A673 (cell line): ENCODE measurements at places on chromosomes 6 and 20.
A peak's percentile ranks its signal among the peaks of the same experiment; 100 is the strongest.

DNA sequence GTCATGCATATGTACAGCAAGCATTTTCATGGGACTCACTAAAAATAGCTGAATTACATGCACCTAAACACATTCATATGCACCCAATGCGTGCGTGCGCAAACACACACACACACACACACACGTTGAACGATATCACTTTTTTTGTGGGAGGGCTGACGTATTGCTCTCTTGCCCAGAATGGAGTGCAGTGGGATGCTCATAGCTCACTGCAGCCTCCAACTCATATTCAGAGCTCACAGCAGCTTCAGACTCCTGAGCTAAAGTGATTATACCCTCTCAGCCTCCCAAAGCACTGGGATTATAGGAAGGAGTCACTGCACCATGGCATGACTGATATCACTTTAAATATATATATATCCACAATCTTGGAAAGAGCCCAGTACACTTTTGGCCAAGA, 620.4 kb upstream of the MANEA start:
- no peak for DNase-seq

DNA sequence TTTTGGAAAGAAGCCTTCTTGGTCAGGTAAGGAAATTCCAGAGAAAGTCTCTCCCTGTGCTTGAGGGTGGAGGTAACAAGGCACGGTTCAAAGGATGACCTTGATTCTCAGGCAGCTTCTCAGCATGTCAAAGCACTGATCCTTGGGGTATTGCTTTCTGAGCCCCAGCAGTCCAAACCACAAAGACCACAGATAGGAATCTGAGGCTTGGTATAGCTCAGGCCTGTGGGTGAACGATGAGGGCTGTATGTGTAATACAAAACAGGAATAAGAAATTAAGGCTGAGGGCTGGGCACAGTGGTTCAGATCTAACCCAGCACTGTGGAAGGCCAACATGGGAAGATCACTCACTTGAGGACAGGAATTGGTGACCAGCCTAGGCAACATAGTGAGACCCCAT, 70.2 kb upstream of the SLC22A1 start:
- DNase-seq: no peak

DNA sequence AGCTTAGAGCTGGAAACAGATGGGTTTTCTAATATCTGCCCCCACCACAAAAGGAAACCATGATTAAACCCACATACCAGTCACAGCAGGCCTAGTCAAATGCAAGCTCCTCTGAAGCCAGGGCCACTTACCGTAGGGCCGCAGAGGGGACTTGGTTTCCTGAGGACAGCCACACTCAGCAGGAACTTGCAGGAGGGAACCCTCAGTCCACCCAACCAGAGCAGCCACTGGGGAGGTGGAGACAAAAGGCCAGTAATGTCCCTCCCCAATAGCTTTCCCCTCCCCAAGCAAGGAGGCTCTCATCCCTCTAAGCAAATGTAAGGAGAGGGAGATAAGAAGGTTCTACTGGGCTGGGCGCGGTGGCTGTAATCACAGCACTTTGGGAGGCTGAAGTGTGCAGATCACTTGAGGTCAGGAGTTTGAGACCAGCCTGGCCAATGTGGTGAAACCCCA, 384.4 kb upstream of the JARID2 start:
- peak; percentile 30 for DNase-seq

GRCh38 chr20:7637184-7637583, 303.1 kb downstream of the HAO1 start:
- peak; percentile 1 for DNase-seq

GRCh38 chr6:36718560-36718959, 20.9 kb downstream of the RAB44 start:
- DNase-seq: no peak

GRCh38 chr20:34131491-34131890, 19.4 kb upstream of the EIF2S2 start:
- no peak for DNase-seq

DNA sequence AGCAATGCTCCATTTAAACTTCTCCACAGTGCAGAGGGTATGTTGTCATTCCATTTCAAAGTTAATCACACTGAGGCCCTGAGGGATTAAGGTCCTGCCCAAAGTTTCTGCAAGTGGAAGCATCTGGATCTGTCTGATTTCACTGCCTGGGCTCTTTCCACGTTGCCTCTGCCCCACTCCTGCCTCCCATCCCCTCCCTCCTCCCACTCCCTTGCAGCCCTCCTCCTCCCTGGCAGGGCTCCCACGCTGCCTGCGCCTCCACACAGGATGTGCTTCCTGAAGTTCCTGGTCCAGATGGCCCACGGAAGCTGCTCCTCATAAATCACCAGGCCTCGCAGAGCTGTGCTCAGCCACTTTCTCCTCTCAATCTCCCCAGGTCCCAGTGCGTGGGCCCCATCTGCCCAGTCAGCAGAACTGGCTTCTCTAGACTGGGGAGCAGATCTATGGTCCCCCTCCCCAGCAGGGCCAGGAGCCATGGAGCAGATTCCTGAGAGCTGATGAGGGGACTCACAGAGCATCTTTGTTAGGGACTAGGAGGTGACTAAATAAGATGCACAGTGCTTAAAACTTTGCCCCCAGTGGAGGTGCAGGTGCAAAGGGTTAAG, 65.4 kb upstream of the MAFB start:
- no peak for DNase-seq

DNA sequence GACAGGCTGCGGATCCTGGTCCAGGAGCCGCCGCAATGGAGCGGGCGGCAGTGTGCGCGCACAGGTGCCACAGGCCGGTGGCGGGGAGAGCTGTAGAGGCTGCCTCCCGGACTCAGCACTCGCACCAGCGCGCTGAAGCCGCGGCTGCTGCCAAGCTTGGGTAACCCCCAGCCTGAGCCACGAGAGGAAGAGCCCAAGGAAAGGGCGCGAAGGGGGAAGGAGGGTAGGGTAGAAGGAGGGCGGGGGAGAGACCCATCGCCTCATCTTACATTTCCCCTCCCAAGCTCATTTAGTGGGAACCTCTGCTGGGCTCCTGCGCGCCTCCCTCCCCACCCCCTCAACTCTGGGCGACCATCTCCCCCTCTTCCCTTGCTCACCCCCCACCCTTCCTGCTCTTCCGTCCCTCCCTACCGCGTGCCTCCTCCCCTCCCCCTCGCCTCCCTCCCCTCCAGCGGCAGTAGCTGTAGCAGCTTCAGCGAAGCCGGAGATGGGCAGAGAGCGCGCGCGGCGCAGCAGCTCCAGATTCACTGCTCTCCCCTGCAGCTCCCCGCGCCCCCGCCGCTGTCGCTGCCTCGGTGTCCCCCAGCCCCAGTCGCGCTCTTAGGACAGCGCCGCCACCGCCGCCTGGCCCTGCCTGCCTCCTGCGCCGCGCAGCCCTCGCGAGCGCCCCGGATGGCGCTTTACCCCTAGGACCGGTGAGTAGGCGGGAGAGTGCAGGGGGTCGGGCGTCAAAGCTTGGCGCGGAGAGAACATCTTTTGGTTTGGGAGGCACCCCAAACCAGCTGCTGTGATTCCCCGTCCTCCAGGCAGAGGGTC, at the start of gene FUT9:
Gene FUT9 (plus strand): TSS at position 457 of the 816 bp plus-strand sequence. CDS start 187,182 bp downstream, outside the sequence.
- DNase-seq: peak; percentile 85

DNA sequence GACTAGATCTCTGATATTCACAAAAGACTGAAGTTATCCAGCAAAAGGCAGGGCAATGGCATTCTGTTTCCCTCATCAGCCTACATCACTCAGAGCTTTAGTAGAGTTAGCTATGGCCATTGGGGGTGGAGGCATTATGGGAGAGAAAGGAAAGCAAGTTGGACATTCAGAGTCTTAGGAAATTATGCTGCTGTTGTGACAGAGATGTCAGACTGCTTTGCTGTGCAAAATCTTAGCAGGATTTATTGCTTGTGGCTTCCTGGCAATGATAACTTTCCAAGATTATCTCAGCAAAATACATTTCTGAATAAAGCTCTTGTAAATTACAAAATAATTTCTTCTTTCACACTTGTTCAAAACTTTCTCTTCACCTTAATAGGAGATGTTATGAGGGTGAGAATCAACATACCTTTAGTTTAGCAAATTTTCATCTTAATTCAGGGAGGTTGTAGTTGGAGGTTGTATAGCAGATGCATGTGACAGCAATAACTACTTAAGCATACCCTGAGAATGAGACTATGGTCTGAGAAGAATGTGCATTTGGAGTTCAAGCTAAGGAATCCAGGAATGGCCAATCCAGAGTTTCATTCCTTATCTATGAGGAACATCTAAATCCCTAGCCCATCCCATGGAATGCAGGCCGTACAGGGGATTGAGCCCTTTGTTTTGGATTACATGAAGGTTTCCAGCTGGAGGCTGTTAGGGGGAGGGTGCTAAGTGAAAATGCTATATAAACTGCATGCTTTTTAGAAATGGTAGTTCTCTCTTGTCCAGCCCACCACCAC, 179.8 kb downstream of the HAO1 start:
- no peak for DNase-seq

- no peak for DNase-seq
Measured at GRCh38 chr6:151301547-151301946, 61.8 kb downstream of the AKAP12 start.

- no peak for DNase-seq
Measured at GRCh38 chr20:35515949-35516645, 13.4 kb downstream of the C20orf173 start.

- no peak for DNase-seq
Measured at GRCh38 chr20:18754030-18754652, 59.4 kb upstream of the SCP2D1 start.

DNA sequence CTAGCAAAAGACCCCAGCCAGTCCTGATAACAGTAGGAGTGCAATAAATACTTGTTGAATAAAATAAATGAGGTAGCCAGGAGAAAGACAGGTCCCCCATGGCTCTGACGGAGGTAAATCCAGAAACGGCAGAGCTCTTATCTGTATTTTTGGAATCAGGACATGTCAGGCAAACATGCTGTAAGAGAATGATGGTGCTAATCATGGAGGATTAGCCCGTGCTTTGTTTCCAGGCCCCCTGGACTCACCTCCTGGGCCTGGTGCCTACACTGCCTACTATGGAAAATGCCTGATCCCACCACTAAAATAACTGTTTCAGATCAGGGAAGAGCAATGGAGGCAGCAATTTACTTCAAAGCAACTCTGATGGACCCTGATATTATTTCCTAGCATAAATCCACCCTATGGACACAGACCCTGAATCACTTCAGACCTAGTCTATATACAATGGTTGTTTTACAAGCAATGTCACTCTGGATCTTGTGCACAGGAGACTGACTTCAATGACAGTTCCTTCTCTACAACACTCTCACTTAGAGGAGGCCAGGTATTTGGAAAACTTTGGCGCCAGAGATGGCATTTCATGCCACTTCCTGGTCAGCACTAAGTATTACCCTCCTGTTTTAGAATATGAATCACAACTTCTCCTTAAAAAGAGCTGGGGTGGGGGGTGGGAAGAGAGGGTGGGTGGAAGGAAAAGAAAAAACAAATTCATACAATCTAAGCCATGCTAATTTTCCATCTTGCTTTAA, 6.4 kb downstream of the MRPL14 start:
- no peak for DNase-seq

GRCh38 chr6:151675746-151676459, 131.6 kb upstream of the ESR1 start:
- DNase-seq: peak; percentile 43

- no peak for DNase-seq
Measured at GRCh38 chr6:13761361-13762036, 49.9 kb upstream of the RANBP9 start.

GRCh38 chr6:82924799-82925535, 140.7 kb downstream of the UBE3D start:
- no peak for DNase-seq

DNA sequence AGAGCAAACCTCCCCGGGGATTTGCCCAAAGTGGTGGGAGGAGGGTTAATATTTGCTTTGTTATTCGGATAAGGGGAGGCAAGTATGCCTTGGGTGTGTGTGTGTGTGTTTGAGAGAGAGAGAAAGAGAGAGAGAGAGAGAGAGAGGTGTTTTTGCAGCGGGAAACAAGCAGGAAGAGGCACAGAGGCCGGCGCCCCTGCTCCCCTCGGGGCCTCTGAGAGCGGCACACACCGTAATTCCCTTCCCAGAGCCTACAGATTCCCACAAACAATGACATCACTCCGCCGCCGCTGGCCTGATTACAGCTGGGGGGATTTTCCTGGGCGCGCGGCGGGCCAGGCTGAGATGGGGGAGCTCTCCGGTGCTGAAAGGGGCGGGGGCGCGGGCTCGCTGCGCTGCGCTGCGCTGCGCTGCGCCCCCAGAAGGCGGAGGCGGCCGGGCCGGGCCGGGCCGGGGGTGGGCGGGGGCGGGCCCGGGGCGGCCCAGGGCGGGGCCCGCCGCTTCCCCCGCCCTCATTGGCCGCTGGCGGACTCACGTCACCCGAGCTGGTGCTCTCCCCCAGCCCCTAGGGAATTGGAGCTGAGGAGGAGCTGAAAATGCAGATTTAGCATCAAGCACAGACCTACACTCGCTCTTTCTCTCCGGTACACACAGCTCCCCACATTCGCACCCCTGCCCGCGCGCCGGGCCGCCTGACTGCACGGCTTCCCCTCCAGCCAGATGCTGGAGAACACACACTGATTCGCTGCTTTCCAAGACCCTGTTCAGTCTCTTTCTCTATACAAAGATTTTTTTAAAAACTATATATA, at the start of gene PCSK2:
Gene PCSK2 (plus strand): TSS at position 631 of the 809 bp plus-strand sequence. CDS start 266 bp downstream, outside the sequence.
- DNase-seq: peak; percentile 98

DNA sequence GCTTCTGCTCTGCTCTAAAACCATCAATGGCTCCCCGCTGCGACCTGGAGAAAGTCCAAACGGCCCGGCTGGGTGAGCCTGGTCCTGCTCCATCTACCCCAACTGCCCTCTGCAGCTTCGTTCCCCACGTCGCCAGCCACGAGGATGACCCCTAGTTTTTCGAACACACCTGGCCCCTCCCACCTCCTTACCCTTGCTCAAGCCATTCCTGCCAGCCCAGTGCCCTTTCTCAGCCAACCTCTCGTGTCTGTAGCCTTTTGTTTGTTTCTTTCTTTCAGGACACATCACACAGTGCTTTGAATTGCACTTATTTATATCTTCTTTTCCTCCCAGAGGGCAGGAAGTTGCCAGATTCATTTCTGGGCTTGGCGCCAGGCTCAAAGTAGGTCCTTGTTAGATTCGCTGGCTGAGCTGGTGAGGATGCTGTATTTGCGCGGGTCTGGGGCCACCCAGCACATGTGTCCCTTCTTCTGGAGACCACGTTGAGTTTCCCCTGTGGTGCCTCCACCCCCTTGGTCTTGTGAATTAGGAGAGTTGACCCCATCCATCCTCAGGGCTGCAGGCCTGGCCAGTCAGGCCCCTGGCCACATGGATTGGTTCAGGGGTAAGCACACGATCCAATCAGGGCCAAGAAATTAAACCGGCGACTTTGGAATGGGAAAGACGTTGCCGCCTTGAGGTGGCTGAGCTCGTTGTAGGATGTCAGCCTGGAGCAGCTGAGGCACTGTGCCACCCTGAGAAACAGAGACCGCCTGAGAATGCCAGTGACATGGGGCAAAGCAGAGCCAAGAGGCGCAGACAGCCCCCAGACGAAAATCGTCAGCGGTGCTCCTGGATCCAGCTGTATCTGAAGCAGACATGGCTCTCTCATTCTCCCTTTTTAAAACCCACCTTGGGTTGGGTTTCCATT, 156.0 kb downstream of the CEBPB start:
- DNase-seq: peak; percentile 92

- no peak for DNase-seq
Measured at GRCh38 chr6:91672201-91672600, 1085.3 kb upstream of the MAP3K7 start.

- DNase-seq: no peak
Measured at GRCh38 chr6:37559501-37559900, 59.8 kb upstream of the CCDC167 start.
